ENCODE measurements at places on chromosomes 2 and 18.

GRCh38 chr2:20675701-20676352 is 8.9 kb downstream of the GDF7 start:
- DNase-seq, result no peak

DNA sequence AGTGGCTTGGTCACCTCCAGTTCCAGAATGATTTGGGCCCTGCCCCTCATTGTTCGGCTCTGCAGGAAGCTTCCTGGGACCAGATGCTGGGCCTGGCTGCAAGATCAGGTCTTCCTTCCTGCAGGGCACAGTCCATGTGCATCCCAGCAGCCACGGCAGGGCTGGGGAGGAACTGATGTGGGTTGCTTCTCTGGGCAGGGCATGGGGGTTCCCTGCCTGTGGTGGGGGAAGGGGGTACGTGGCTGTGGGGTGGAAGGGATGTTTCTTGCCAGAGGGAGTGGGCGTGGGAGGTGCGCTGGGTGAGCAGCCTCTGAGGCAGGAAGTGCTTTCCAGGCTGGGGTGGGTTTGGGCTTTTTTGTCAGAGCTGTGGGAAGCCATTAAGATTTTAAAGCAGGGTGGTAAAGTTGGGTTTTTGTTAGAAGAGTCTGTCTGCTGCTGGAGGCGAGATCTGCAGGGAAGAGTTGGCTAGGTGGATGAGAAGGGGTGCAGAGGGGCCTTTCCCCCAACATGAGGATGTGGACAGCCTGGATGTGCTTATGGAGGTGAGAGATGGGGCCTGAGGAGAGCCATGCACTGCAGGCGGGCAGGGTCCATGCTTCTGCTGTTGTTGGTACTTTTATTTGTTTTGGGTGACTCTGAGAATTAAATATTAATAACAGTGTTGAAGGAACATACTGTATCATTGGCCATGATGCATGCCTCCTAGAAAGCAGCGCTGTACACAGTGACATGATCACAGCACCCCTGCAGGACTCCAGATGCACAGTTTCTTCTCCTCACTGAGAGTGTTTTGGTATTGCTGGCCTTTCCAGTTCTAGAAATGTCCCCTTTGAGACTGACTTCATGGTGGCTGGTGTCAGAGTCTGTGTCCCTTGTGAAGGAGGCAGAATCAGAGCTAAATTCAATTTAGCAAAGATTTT is 45.3 kb downstream of the DGKD start:
- no peak for DNase-seq

DNA sequence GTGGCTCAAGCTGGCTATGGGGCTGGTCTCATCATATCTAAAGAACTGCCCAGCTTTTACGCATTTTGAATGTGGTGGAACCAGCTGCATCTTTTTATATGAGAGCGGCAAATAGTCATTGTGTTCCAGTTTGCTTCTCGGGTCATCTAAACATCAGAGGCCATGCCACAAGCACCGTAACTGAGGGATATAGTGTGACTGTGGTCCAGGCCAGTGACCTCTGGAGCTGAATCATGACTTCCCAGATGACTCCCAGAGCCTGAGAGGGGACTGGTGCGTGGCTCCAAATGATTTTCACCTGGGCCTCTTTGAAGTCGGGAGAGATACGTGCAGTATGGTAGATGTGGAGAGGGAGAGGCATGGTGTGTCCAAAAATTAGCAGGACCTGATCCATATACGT is 271.0 kb downstream of the NEDD4L start:
- no peak for DNase-seq

DNA sequence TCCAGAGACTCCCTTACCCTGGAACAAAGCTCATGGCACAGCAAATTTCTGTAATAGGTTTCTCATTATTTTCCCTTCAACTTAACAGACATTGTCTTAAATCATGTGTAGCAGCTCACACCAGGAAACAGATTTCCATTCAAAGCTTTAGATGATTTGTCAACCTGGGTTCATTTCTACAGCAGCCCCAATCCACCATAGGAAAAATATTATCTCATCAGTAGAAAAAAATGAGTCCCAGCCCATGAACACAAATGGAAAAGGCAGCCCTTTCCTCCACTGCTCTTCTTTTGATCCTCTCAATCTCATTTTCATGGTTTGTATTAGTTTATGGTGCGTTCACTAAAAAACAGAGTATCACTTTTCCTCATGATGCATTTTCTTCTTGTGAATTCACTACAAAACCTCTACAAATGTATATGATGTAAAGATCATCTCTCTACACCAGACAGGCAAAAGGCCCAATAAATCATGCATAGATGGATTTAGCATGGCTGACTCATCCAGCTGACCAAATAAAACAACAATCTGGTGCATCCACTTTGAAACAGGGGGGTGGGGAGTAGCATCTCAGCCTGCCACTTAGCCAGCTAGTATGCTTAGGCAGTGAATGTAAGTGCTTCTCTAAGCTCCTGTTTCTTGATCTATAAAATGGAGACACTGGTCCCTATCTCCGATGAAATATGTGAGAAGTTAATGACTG is 78.6 kb downstream of the SATB2 start:
- no peak for DNase-seq

DNA sequence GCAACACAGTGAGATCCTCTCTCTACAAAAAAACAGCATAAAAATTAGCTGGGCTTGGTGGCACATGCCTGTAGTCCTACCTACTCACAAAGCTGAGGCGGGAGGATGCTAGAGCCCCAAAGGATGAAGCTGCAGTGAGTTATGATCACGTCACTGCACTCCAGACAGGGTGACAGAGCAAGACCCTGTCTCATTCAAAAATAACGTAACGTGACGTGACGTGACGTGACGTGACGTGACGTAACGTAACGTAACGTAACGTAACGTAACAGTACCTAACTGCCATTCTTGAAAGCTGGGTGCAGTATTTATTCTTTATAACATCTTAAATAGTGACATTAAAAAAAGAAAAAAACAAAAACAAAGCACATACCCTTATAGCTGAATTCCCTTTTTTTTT is 51.7 kb downstream of the NOL10 start:
- no peak for DNase-seq

DNA sequence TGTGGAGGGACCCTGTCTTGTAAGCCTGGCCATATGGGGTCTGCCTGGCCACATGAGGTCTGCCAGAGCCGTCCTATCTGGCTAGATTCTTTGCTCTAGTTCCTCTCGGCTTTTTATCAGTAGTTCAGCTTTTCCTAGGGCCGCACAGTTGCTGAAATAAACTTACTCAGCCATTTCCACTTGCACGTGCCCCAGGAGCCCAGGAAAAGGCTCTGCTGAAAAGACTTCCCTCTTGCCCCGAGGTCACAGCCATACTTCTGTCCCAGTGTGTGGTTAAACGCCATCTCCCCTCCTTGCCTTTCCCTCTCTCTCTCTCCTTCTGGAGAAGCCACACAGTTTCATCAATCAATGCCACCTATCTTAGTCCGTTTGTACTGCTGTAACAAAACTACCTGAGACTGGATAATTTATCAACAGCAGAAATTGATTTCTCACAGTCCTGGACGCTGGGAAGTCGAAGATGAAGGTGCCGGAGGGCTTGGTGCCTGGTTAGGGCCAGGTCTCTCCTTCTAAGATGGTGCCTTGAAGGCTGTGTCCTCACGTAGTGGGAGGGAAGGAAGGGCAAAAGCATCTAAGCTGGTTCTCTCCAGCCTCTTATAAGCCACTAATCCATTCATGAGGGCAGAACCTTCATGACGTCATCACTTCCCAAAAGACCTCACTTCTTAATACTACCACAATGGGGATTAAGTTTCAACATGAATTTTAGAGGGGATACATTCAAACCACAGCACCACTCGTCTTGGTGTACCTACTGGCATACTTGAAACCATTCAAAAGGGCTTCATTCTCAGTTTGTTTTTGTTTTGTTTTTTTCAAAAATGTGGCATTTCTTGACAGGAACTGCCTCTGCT is 11.2 kb upstream of the GALM start:
- DNase-seq, result no peak

DNA sequence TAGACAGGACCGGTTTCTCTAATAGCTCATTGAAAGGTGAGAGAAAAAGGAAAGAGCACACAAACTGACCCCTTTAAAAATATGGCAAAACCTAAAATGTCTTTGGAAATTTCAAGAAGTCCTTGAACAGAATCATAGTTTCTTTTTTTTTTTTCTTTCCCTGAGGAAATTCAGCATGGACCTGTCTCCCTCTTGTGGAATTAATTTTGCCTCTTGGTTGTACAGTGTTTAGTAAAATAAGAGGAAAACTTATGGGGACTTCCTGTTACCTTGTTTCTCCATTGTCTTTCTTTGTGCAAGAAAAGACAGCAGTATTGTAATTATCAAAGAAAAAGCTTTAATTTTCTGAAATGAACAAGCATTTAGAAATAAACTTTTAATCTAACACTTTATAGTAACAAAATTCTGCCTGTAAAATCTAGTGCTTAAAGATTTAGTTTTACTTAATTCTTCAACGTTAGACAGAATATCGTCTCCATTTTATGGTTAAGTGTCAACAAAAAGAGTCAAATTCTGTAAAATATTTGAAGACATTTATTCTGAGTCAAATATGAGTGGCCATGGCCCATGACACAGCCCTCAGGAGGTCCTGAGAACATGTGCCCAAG is 176.3 kb upstream of the NABP1 start:
- no peak for DNase-seq

- no peak for DNase-seq
Observed at GRCh38 chr2:2142345-2142744, 188.7 kb downstream of the MYT1L start.

- DNase-seq, result no peak
Observed at GRCh38 chr18:22939649-22940048, 6.5 kb downstream of the RBBP8 start.

DNA sequence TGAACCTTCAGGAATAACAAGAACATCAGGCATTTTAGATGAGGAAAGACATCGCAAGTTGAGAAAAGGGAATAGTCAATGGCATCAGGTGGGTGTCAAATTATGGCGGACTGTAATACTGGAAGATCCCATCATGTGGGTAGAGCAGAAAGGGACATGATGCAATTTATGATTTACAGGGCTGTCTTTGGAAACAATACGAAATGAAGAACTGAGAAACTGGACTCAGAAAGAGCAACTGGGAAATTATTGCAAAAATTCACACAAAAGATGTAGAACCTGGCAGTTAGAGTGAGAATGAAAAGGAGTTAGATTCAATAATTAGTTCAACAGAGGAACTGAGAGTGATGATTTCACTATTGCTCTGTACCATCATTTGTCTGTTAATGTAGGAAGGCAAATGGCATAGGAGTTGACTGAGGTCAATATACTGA is 1635.0 kb upstream of the ACVR2A start:
- DNase-seq, result no peak

- no peak for DNase-seq
Observed at GRCh38 chr18:55432307-55433040, 155.5 kb downstream of the TCF4 start.
